ENCODE measurements at places on chromosomes 4 and X. TPM values are rescaled to one million over a fixed set of nuclear protein-coding genes. Genes with fewer than 3 reads are reported as not detected.

DNA sequence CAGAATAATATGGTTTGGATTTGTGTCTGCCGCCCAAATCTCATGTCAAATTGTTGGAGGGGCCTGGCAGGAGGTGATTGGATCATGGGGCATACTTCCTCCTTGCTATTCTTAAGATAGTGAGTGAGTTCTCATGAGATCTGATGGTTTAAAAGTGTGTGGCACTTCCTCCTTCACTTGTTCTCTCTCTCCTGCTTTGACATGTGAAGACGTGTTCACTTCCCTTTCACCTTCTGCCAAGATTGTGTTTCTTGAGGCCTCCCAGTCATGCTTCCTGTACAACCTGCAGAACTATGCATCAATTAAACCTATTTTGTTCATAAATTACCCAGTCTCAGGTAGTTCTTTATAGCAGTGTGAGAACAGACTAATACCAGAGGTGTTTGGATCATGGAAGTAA, 325.7 kb upstream of the GIMD1 start:
- H3K4me3 ChIP-seq = no peak overlapping the region
- no peak overlapping the region for H3K27ac ChIP-seq

DNA sequence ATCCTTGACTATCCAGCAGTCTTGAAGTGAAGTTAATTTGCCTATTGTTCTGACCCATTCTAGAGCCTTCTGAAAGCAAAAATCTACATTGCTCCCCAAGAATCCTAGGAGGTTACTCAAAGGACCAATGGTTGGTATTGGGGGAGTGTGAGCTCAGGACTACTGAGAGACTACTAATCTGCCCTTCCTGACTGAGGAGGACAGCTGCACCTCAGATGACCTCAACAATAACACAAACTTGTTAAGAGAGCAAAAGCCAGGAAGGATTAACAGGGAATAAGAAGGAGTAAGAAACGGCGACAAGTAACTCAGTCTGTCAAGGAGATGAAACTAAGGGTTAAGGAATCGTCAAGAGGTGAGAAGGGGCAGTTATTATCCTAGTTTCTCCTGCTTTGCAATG, 43.4 kb downstream of the IDS start:
- H3K4me3 ChIP-seq = no peak overlapping the region
- H3K27ac ChIP-seq = no peak overlapping the region
- peaks cover 5% of the 10 kb centered on the region for H3K27me3 ChIP-seq

GRCh38 chrX:19628011-19628575, 112.8 kb upstream of the MAP3K15 start:
- no peak for DNase-seq
- peaks cover 22% of the 10 kb centered on the region for H3K36me3 ChIP-seq
- peak overlapping the region; percentile 11 for H3K4me3 ChIP-seq
- H3K27me3 ChIP-seq = peaks cover 3% of the 10 kb centered on the region
- H3K27ac ChIP-seq = peak overlapping the region; percentile 80

DNA sequence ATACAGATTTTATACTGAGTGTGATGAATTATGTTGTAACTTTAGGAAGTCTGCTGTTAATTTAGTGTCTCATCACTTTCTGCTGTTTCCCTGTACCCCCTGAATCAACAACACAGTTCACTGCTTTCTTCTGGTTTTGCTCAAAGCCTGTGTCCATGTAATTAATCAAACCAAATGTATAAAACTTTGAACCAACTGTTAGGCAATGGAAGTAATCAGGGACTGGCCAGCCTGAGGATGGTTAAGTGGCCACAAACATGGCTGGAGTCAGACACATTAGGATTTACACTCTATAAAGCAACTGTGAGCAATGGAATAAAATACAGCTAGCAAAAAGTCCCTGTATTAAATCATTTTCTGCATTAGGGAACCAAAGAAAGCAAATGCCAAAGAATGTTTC, 42.6 kb downstream of the CXCL1 start:
- H3K27ac ChIP-seq = no peak overlapping the region
- no peaks in the 10 kb centered on the region for H3K4me1 ChIP-seq
- DNase-seq = no peak
- H3K36me3 ChIP-seq = no peaks in the 10 kb centered on the region
- H3K27me3 ChIP-seq = no peaks in the 10 kb centered on the region

DNA sequence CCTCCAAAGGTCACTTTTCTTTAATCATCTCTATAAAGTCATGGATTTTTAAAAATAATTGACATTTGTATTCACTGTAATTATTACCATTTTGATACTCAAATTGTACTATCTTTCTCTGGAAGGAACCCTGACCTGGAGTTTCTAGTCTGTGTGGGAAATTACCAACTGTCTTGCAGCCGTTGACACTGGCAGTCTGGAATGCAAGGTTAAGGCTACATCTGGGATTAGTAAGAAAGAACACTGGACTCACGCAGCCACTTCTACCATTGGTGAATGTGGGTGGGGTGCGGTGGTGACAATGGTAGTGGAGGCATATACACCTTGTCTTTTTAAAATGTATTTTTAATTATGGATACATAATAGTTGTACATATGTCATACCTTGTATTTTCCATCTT, 40.9 kb downstream of the EGF start:
- H3K4me3 ChIP-seq = no peak overlapping the region
- H3K36me3 ChIP-seq = no peaks in the 10 kb centered on the region
- H3K27me3 ChIP-seq = peaks cover 3% of the 10 kb centered on the region
- H3K27ac ChIP-seq = no peak overlapping the region
- H3K4me1 ChIP-seq = no peaks in the 10 kb centered on the region

- no peaks in the 10 kb centered on the region for H3K36me3 ChIP-seq
- no peak for DNase-seq
- peak overlapping the region; percentile 79 for H3K4me3 ChIP-seq
- H3K4me1 ChIP-seq = no peaks in the 10 kb centered on the region
Observed at GRCh38 chr4:1768367-1769034, 24.6 kb upstream of the FGFR3 start.

GRCh38 chr4:34964613-34965012, 1279.7 kb downstream of the ARAP2 start:
- no peaks in the 10 kb centered on the region for H3K36me3 ChIP-seq
- H3K27me3 ChIP-seq = no peaks in the 10 kb centered on the region
- H3K4me1 ChIP-seq = no peaks in the 10 kb centered on the region

DNA sequence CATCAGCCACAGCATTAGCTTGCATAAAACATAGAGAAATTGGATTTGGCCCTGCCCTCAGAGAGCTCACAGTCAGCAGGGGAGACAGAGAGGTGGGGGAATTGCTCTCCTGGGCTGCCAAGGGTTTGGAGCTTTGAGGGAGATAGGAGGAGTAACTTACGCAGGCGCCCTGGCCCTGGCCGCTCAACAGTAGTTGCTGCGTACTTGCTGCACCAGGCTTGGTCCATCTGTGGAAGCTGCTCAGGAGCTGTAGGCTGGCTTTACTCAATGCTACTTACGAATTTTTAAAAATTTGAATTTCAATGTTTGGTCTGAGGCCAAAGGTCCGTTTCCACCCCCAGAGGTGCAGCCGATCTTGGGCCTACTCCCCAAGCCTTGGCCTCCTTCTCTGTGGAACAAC, 83.3 kb downstream of the CPZ start:
- H3K4me1 ChIP-seq = no peaks in the 10 kb centered on the region
- no peaks in the 10 kb centered on the region for H3K36me3 ChIP-seq
- H3K4me3 ChIP-seq = no peak overlapping the region
- DNase-seq = no peak

GRCh38 chrX:19833034-19833677, 54.2 kb downstream of the SH3KBP1 start:
- no peak overlapping the region for H3K4me3 ChIP-seq
- H3K36me3 ChIP-seq = peaks cover 23% of the 10 kb centered on the region
- no peaks in the 10 kb centered on the region for H3K27me3 ChIP-seq
- peaks cover 13% of the 10 kb centered on the region for H3K4me1 ChIP-seq
- no peak for DNase-seq

DNA sequence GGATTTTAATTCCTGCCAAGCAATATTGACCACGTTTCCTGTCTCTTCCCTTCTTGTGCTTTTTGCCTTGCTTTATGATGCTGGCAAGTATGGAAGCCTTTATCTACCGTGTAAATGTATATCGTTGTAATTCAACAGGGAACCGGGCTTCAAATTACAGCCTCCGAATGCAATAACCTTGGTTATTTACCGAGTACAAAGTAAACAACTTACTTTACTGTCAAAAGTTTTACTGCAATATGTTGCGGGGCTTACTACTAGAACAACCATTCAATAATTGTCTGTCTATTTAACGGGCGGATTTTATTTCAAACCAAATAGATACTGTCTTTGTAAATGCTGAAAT, 73.1 kb downstream of the PALLD start:
- DNase-seq = no peak
- H3K4me3 ChIP-seq = no peak overlapping the region
- H3K36me3 ChIP-seq = no peaks in the 10 kb centered on the region
- no peak overlapping the region for H3K27ac ChIP-seq
- H3K4me1 ChIP-seq = peaks cover 6% of the 10 kb centered on the region

DNA sequence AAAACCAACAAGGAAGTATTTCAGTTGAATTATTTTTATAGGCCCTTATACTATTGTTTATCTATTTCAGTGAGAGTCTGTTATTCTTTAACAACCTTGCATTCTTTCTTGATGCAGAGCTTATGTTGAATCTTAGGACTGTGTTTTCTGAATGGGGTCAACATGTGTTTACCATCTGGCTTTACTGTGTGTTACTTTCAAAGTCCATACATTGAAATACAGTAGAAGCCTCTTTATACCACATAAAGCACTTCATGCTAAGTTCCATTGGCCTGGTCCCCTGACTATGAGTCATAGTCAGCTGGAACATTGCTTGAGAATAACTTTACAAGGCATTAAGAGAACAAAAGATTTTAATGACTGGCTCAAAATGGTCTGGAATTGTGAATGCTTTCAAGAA, 152.6 kb downstream of the GASK1B start:
- H3K27me3 ChIP-seq = no peaks in the 10 kb centered on the region
- H3K36me3 ChIP-seq = no peaks in the 10 kb centered on the region
- no peak overlapping the region for H3K27ac ChIP-seq
- no peaks in the 10 kb centered on the region for H3K4me1 ChIP-seq

DNA sequence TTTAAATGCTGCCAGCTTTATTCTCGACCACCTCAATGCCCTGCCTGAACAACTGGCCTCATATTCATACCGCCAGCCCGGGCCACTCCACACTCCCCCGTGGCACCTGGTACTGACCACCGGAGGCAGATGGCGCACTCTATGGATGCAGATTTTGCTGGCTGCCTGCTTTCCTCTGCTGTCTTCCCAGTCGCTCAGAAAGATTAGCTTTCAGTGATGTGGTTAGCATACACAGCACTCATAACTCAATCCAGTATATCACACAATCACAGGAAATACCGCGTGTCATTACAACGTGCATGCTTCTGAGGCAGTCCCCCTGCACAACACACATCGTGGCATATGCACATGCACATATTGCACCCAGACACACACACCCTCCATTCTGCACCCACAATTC, 147.2 kb upstream of the BCOR start:
- H3K4me1 ChIP-seq = peaks cover 12% of the 10 kb centered on the region
- no peaks in the 10 kb centered on the region for H3K36me3 ChIP-seq
- no peaks in the 10 kb centered on the region for H3K27me3 ChIP-seq
- DNase-seq = no peak
- H3K27ac ChIP-seq = no peak overlapping the region
- H3K4me3 ChIP-seq = no peak overlapping the region

DNA sequence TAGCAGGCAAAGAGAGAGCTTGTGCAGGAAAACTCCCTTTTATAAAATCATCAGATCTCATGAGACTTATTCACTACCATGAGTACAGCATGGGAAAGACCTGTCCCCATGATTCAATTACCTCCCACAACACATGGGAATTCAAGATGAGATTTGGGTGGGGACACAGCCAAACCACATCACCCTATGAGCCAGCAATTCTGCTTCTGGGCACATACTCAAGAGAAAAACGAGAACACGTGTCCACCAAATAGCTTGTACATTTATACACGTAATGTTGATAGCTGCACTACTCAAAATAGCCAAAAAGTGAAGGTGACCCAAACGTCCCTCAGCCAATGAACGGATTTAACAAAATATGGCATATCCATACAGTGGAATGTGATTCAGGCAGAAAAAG, 94.5 kb upstream of the DHRSX start:
- H3K4me3 ChIP-seq = no peak overlapping the region
- DNase-seq = no peak
- H3K36me3 ChIP-seq = peaks cover 13% of the 10 kb centered on the region
- no peaks in the 10 kb centered on the region for H3K27me3 ChIP-seq
- H3K4me1 ChIP-seq = peaks cover 18% of the 10 kb centered on the region
- no peak overlapping the region for H3K27ac ChIP-seq

- DNase-seq = no peak
- H3K27ac ChIP-seq = no peak overlapping the region
- no peaks in the 10 kb centered on the region for H3K36me3 ChIP-seq
- no peaks in the 10 kb centered on the region for H3K4me1 ChIP-seq
Observed at GRCh38 chr4:11698846-11699590, 270.3 kb upstream of the HS3ST1 start.

DNA sequence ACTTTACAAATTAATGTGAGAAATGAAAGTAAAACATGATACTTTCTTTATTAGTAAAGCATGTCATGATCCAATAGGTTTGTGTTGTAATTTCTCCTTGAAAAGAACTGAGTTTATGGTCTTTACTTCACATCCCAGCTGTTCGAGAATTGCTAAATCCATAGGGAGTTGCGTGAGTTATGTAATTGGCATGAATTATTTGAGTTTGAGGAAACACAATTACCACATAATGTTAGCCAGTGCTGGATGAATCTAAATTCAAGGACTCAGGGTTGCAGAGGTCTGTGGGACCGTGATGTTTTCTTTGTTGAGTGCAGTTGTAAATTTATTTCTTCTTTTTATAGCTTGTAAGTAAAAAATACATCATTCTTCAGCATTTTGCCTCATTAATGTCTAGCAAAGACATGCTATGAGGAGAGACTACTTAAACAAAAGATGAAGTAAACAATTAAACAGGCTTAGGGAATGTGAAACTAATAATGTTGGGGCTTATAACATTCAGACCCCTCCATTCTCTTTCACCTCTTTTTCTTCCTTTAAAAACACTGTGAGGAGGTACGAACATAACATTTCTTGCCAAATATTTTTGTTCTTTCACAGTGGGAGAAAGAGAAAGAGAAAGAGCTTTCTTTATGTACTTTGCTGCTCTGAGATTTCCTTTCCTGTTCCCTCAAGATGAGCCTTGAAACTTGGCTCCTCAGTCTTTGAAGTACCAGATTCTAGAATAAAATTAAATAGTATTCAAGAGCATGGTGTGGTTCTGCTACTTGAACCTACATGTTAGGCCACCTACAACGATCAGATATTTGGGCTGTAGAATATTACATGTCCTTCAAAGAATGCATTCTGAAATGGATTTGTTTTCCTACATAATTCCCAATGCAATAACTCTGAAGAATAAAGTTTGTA, 159.6 kb upstream of the ANK2 start:
- H3K27ac ChIP-seq = no peak overlapping the region
- no peak overlapping the region for H3K4me3 ChIP-seq
- H3K36me3 ChIP-seq = no peaks in the 10 kb centered on the region
- H3K4me1 ChIP-seq = no peaks in the 10 kb centered on the region

CXorf58 gene
- total RNA-seq = not detected

OPHN1 gene
- 0.05 TPM for total RNA-seq

LONRF3 gene
- 0.71 TPM for total RNA-seq

ASB11 gene
- total RNA-seq = not detected

DDX60 gene
- total RNA-seq = 10.6 TPM

CXCL5 gene
- not detected for total RNA-seq

SLC35A2 gene
- 26.5 TPM for total RNA-seq

GLUD2 gene
- 0.71 TPM for total RNA-seq

BMX gene
- not detected for total RNA-seq

YY2 gene
- total RNA-seq = 2.2 TPM

CD38 gene
- total RNA-seq = 152 TPM

FAM156A gene
- 23.9 TPM for total RNA-seq

PNMA3 gene
- total RNA-seq = 0.67 TPM

TMEM47 gene
- total RNA-seq = not detected

LPAR4 gene
- not detected for total RNA-seq

TEX13D gene
- total RNA-seq = 0.05 TPM

OTC gene
- total RNA-seq = not detected
